ENCODE measurements at places on chromosomes 4 and X.

DNA sequence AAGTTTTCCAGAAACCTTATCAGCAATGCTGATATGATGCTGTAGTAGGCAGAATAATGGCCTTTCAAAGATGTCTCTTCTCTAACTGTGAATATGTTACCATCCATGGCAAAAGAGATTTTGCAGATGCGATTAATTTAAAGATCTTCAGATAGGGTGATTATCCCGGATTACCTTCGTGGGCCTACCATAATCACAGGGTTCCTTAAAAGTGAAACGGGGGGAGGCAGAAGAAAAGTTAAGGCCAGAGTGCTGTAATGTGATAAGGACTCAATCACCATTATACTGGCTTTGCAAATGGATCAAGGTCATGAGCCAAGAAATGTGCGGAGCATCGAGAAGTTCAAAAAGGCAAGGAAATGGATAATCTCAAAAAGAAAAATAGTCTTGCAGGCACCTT, 459.6 kb downstream of the CCSER1 start:
- no peak for DNase-seq

GRCh38 chr4:78775303-78776078, 659 bp upstream of the BMP2K start:
- DNase-seq, result peak; percentile 89

DNA sequence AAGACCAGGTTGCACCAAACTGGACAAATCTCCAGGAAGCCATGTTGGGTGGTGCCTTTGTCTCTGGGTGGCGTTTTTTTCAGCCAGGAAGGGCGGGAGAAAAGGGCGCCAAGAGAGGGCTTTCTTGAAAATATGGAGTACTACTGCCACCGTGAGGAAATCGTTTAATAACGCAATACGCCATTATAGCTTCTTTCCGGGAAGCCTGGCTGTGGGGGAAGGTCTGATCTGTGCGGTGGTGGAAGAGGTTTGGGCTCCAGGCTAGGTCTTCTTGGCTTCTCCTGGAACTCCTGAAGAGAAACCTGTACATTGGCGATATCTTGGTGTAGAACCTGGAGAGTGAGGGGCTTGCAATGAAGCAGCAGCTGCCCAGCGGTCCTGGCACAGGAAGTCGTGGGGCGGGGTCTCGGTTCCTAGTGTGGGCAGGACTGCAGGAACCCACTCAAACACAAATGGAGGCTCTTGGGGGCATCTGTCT, 202.7 kb downstream of the OR13H1 start:
- DNase-seq, result no peak

DNA sequence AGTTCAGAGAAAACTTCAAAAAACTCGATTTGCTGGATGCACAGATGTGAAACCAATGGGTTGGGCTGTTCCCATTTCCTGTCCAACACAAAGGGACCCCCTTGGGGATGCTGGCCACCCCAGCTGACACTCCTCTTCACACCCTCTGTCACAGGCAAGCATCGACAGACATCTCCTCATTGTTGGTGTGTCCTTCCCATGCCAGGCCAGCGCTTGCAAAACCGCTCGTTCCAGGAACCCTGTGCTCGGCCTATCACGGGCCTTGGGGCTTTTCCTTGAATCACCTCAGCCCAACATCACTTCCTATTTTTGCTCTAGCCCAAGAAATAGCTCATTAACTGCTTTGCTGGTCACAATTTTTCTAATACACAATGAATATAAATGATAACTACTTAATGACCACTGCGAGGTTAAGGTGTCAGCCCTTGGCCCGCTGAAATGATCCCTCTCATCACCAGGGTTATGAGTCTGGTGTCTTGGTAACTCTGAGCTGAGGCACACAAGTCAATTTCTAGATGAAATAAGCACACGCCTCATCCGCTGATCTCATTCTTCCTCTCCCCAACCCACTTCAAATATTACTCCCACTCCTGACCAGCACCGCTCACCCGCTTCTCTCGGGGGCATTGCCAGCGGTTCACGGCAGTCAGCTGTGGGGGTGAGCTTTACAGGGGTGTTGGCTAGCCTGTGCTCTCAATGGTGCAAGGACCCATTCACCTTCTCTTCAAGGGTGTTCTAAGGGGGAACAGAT, 32.3 kb downstream of the BCOR start:
- no peak for DNase-seq

DNA sequence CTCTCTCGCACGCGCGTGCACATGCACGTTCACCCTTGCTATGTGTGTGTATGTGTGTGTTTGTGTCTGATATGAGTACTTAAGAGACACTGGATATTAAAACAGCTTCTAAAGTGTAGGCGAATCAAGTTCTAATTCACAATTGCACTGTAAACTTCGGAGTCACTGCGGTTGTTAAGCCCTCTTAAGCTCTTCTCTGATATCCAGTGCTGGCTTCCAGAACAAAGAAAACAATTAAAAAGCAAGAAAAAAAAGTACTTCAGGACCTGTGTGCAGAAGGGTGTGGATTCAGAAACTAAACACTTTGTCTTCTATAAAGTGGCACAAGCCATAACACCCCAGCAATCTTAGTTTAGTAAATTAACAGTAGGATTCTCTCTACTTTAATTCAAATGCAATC, 300.2 kb downstream of the PCDH7 start:
- no peak for DNase-seq

DNA sequence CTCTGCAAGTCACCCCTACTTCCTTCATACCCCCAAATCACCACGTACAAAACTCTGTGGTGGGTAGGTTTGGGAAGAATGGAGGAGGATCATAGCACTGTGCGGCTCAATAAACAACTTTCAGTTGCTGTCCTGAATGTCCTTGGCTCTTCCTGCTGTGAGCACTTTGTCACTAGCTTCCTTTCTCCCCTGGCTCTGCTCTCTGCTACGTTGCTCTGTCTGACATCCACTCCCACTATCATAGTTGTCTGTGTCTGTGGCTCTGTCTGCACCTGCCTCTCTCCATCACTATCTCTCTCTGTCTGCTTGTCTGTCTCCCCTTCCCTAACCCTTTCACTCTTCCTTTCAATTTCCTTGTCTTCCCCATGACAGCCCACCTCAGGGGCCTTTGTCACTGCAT, 21.2 kb upstream of the SMPX start:
- DNase-seq, result no peak

DNA sequence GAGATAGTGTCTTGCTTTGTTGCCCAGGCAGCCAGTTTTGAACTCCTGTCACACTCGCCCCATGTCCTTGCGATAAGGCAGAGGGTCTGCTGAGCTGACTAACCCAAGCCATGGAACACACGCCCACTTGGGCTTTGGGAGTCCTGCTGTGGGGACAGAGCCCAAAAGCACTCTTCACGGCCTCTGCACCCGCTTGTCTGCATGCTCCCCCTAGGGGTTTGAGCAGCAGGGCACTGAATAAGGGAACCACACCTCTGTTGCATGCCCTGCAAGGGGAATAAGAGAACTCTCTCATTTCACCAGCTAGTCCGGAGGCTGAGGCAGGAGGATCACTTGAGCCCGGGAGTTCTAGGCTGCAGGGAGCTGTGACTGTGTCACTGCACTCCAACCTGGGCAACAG, 166.0 kb downstream of the STAG2 start:
- DNase-seq, result no peak

- no peak for DNase-seq
Observed at GRCh38 chr4:156596706-156597329, 374.8 kb downstream of the PDGFC start.

GRCh38 chr4:124282301-124282898, 430.1 kb downstream of the ANKRD50 start:
- DNase-seq, result no peak

DNA sequence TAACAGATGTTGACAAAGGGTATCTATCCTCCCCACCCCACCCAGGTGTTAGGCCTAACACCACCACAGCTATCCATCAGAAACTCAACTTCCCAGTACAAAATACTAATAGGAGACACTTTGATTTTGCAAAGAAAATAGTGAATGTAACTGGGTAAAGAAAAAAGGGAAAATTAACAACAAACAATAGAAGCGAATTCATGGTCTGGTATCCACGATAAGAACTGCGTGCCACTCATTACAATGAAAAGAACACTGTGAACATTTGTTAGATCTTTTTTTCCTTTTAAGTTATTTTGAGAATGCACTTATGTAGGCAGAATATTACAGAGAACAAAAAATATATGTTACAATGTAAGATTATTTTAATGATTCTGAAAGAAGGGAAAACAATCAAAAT, 12.0 kb downstream of the TSPAN5 start:
- DNase-seq, result no peak

DNA sequence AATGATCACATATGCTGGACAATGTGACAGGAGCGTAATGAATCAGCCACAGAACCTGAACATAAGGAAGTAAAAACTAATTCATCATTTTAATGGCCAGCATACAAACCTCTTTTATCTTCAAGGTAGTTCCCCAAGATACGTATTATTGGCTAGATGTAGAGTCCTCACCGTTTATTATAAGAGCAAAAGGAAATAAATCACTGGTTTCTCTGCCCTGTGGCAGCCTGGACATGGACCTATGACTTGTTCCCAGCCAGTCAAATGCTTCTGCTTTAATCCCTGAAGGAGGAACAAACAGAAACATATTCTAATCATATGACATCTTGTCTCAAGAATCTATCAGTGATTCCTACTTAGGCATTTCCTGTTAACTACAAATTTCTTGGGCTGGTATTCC, 86.8 kb upstream of the FAM241A start:
- DNase-seq, result no peak

GRCh38 chr4:55879224-55879623, 25.8 kb downstream of the EXOC1 start:
- no peak for DNase-seq

DNA sequence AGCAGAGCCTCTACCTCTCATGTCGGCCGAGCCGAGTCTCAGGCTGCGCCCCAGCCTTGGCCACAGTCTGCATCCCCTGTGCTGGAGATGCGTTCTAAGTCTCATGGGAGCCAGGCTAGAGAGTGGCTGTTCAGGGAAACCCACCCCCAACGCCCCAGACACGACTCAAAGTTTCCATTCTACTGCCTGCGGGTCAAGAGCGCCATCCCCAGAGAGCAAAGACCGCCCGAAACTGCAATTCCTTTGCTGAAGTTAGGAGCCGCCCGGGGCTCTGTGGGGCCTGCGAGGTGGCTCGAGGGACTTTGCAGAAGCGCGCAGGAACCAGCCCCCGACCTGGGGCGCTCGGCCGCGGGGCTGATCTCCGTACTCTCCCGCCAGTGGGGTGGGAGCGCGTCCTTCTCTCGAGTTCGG, 10.0 kb upstream of the ELF4 start:
- DNase-seq, result no peak

GRCh38 chr4:112516471-112517066, 589 bp upstream of the NEUROG2 start:
- no peak for DNase-seq

DNA sequence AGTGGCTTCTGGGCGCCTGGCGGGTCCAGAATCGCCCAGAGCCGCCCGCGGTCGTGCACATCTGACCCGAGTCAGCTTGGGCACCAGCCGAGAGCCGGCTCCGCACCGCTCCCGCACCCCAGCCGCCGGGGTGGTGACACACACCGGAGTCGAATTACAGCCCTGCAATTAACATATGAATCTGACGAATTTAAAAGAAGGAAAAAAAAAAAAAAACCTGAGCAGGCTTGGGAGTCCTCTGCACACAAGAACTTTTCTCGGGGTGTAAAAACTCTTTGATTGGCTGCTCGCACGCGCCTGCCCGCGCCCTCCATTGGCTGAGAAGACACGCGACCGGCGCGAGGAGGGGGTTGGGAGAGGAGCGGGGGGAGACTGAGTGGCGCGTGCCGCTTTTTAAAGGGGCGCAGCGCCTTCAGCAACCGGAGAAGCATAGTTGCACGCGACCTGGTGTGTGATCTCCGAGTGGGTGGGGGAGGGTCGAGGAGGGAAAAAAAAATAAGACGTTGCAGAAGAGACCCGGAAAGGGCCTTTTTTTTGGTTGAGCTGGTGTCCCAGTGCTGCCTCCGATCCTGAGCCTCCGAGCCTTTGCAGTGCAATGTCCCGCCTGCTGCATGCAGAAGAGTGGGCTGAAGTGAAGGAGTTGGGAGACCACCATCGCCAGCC, at the start of gene ATOH1:
TSS of gene ATOH1 (plus strand) at position 422 of the 663 bp plus-strand sequence. CDS start at position 596, 174 bp downstream.
- no peak for DNase-seq

- DNase-seq, result no peak
Observed at GRCh38 chr4:30932581-30932980, 212.4 kb downstream of the PCDH7 start.

GRCh38 chrX:118884552-118885138, 61.0 kb downstream of the ZCCHC12 start:
- DNase-seq, result no peak
